Mesangial cell (primary cell): ENCODE measurements at places on chromosomes 16 and 17. TPM values are rescaled to one million over a fixed set of nuclear protein-coding genes. Genes with fewer than 3 reads are reported as not detected.

The CD300A gene
- total RNA-seq: not detected in 2 replicates

The MPRIP gene
- 90.8 and 123 TPM in 2 replicates for total RNA-seq

The TMEM235 gene
- not detected in 2 replicates for total RNA-seq

The TCF25 gene
- total RNA-seq: 103 and 206 TPM in 2 replicates

The CRHR1 gene
- total RNA-seq: not detected in 2 replicates

The SP2 gene
- total RNA-seq: 4.9 and 6.0 TPM in 2 replicates

The CCL15 gene
- total RNA-seq: not detected in 2 replicates

The CLEC19A gene
- not detected in 2 replicates for total RNA-seq

The BAIAP3 gene
- total RNA-seq: 1.5 and 1.6 TPM in 2 replicates

The TEX14 gene
- total RNA-seq: under 0.01 TPM in 1 of 2 replicates, not detected in the other

The SDR42E2 gene
- total RNA-seq: not detected in 2 replicates

The TPPP3 gene
- 2.0 and 2.9 TPM in 2 replicates for total RNA-seq

The CACNG5 gene
- not detected in 2 replicates for total RNA-seq

The AGRP gene
- not detected in 2 replicates for total RNA-seq

The ANKS4B gene
- not detected in 2 replicates for total RNA-seq

The FBXW10B gene
- not detected in 2 replicates for total RNA-seq

The CCL7 gene
- total RNA-seq: not detected in 2 replicates

The KRTAP1-5 gene
- not detected in 2 replicates for total RNA-seq

The GSG1L gene
- total RNA-seq: not detected in 2 replicates

The SCIMP gene
- not detected in 2 replicates for total RNA-seq

The DLG4 gene
- 6.7 and 13.9 TPM in 2 replicates for total RNA-seq

The GPR142 gene
- not detected in 2 replicates for total RNA-seq

The MYOCD gene
- total RNA-seq: 0.63 and 3.1 TPM in 2 replicates

The CSF3 gene
- total RNA-seq: not detected in 2 replicates

The PPL gene
- 2.0 and 23.8 TPM in 2 replicates for total RNA-seq

The NACA2 gene
- not detected in 2 replicates for total RNA-seq

The TBC1D3C gene
- total RNA-seq: 2.7 TPM in 1 of 2 replicates, not detected in the other

The BEAN1 gene
- total RNA-seq: 0.81 and 4.3 TPM in 2 replicates

The HBQ1 gene
- total RNA-seq: 4.9 TPM in 1 of 2 replicates, not detected in the other

The MEIOB gene
- total RNA-seq: 3.6 and 3.8 TPM in 2 replicates

The FAM117A gene
- total RNA-seq: 5.8 and 6.0 TPM in 2 replicates

The C1QTNF1 gene
- 8.0 and 16.9 TPM in 2 replicates for total RNA-seq

The CDH13 gene
- total RNA-seq: 53.9 and 98.6 TPM in 2 replicates

The G6PC1 gene
- not detected in 2 replicates for total RNA-seq

The RMI2 gene
- 9.6 and 12.1 TPM in 2 replicates for total RNA-seq

The MFSD6L gene
- total RNA-seq: 0.13 TPM in 1 of 2 replicates, not detected in the other

The PRSS8 gene
- 2.6 and 13.1 TPM in 2 replicates for total RNA-seq

The NOG gene
- 3.3 and 37.2 TPM in 2 replicates for total RNA-seq

The KRTAP4-4 gene
- total RNA-seq: not detected in 2 replicates

The SMIM36 gene
- total RNA-seq: not detected in 2 replicates

The PDILT gene
- not detected in 2 replicates for total RNA-seq

The GPR179 gene
- total RNA-seq: under 0.01 TPM in 1 of 2 replicates, not detected in the other

The SLC4A1 gene
- not detected in 2 replicates for total RNA-seq

The C17orf78 gene
- total RNA-seq: not detected in 2 replicates

The NGFR gene
- 0.13 and 0.16 TPM in 2 replicates for total RNA-seq

The HOXB3 gene
- 16.0 and 39.2 TPM in 2 replicates for total RNA-seq
